AG08395 (cell line): ENCODE measurements at places on chromosomes 11 and 22.

DNA sequence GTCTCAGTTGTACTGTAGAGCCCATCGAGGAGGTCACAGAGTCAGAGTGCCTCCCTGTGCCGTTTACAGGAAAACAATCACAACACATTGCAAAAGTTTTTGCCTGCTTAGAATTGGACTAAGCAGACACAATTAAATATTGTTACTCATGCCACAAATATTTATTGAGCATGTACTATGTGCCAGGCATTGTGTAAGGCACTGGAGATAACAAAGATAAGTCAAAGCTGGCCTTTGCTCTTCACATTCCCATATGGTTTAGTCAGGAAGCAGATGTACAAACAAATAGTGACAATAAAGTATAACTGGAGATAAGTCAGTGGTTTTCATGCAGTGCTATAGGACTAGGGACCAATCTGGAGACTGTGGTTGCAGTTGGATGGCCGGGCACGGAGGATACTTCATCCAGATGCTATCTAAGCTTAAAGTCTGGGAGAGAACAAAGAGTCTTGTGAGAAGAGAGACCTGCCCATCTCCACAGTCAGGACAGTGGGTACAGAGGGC is 550.7 kb downstream of the INSC start:
- no peak for DNase-seq

DNA sequence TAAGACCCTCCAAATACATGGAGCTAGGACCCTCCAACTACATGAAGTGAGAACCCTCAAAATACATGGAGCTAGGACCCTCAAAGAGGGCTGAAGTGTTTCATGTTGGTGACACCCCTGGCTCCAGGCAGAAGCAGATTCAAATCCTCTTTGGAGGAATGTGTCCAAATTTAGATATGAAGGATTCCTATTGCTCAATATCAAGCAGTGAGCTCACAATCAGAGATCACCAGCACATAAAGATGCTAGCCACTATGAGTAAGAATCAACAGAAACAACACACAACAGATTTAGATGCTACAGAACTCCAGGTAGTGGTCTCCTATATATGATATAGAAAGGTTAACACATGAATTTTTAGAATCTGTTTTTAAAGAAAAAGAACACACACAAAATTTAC is 11.2 kb upstream of the RAB3IL1 start:
- peak; percentile 35 for DNase-seq

- no peak for DNase-seq
Measured at GRCh38 chr11:132904607-132905006, 627.7 kb downstream of the OPCML start.

DNA sequence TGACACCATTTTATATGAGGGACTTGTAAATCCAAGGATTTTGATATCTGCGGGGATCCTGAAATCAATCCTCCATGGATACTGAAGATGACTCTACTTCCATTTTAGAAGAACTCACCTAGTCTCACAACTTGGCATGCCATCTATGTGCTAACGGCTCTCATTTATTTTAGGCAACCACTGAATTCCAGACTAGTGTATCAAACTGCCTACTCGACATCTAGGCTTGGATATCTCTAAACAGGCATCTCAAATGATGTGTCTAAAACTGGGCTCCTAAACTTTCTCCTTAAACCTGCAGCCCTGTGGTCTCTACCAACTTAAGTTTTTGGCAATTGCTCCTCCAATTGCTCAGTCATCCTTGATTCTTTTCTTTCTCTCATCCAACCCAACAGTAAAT is 31.2 kb upstream of the CLNS1A start:
- no peak for DNase-seq

DNA sequence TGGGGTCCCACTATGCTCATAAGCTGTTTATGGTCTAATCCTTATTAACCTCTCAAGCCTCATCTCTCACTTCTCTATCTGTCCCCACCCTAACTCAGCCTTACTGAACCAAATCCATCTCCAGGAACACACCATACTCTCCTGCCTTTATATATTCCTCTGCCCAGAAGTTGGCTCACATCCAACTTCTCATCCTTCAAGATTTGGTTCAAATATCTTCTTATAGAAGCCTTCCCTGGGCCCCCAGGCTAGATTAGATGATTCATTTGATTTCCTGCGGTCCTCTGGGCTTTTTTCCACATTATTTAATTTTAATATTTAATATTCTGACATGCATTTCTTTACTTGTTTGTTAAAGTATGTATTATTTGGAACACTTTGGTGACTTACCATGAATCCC is 23.2 kb downstream of the MEI1 start:
- no peak for DNase-seq

GRCh38 chr11:932435-932834 is 6.8 kb downstream of the AP2A2 start:
- no peak for DNase-seq

- DNase-seq, result peak; percentile 39
Measured at GRCh38 chr11:68840661-68841653, 759 bp downstream of the CPT1A start.

GRCh38 chr11:112826026-112826425 is 135.2 kb upstream of the NCAM1 start:
- no peak for DNase-seq

GRCh38 chr22:36584666-36585065 is 55.7 kb upstream of the EIF3D start:
- DNase-seq, result no peak

- no peak for DNase-seq
Measured at GRCh38 chr11:32062540-32062939, 28.3 kb upstream of the RCN1 start.

GRCh38 chr11:8269636-8270035 is 6.0 kb upstream of the LMO1 start:
- no peak for DNase-seq

GRCh38 chr22:16953206-16954059 is 54.6 kb downstream of the GAB4 start:
- no peak for DNase-seq

DNA sequence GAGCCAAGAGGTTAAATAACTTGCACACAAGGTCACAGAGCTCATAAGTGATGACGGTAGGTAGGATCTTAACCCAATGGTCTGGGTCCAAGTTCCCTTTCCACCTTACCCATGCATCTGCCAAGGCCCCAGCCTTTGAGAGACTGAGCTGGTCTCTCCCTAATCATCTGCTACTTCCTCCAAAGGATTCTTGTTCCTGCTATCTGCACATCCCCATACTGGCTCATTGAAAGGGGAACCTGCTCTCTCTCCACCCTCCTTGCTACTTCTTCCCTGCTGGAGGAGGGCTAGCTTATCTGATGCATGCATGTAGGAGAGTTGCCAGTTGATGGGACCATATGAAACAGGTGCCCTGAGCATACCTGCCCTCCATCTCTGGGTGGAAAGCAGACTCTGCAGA is 47.7 kb downstream of the COMMD9 start:
- DNase-seq, result no peak

DNA sequence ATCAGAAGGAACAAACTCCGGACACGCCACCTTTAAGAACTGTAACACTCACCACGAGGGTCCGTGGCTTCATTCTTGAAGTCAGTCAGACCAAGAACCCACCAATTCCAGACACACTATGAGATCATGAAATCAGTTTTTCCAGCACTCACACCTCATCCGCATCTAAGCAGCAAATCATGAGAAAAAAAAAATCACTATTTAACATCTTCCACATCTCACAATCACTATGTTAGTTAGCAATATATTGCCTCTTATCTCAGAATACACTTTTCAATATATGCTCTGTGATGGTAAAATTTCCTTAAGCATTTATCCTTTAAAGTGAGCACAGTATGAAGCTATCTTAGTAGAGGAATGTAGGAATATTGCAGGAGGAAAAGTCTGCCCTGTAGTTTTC is 328.7 kb downstream of the FAM181B start:
- no peak for DNase-seq

- peak; percentile 52 for DNase-seq
Measured at GRCh38 chr22:23219822-23220484, 39.6 kb downstream of the BCR start.
